Stimulated activated CD4-positive, alpha-beta T cell treated with anti-CD3 and anti-CD28 coated beads, Interleukin-1b, Interleukin-23, amount 100 ng/mL, for 4 hours (primary cell): ENCODE measurements at places on chromosomes 1 and 21.

- no peak for DNase-seq
These were observed 26.2 kb upstream of the TADA1 start for GRCh38 chr1:166902279-166902678.

GRCh38 chr1:4046836-4047461 is 146.9 kb upstream of the C1orf174 start:
- no peak for DNase-seq

DNA sequence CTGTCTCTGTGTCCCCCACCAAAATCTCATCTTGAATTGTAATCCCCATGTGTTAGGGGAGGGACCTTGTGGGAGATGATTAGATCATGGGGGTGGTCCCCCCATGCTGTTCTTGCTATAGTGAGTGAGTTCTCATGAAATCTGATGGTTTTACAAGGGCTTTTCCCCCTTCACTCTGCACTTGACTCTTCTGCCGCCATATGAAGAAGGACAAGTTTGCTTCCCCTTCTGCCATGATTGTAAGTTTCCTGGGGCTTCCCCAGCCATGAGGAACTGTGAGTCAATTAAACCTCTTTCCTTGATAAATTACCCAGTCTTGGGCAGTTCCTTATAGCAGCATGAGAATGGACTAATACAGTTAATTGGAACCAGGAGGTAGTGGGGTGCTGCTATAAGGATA is 137.1 kb upstream of the RAB4A start:
- DNase-seq, result no peak

- DNase-seq, result no peak
These were observed 286.3 kb upstream of the C1orf105 start for GRCh38 chr1:172134087-172134731.

DNA sequence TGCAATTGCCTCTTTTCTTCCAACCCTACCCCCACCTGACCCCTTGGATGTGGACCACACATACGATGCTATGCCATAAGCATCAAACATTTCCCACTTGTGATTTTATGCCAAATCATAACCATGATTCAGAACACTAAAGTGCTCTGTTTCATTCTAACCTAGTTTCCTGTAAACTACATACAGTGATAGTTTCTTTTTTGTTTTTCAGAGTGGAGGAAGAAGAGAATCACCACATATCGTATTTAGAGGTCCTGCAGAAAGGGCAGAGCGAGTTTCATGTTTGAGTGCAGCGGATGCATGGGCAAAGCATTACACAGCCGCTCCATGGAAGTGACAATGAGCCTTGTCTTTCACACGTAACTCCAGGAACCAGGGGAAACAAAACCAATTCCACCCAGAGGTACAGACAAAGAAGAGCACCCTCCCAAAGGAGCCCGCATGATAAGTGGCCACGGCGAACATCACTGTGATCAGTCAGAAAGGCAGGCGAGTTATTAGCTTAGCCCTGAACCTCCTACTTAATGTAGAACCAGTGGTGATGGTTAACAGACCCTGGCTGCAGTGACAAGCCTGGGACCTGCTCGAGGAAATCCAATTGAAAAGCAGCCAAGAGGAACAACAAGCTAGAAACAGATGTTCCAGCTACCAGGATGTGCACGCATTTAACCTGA is 64.0 kb upstream of the ZNF281 start:
- DNase-seq, result no peak

DNA sequence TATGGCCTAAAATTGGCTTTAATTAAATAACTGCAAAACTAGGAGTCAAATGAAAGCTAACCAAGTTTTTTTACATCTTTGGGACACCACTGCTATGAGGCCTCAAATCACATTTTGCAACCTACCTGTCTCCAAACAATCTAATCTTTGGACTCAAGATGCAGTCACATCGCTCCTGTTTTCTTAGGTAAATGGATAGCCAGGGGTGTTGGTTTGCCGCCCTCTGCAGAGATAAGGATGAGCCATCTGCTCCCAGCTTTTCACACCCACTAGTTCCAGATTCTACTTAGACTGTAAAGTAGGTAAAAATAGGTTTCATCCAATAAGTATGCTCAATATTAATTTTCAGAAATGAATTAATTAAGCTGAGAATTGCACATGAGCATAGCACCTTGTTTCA is 456.5 kb downstream of the KIF26B start:
- no peak for DNase-seq

DNA sequence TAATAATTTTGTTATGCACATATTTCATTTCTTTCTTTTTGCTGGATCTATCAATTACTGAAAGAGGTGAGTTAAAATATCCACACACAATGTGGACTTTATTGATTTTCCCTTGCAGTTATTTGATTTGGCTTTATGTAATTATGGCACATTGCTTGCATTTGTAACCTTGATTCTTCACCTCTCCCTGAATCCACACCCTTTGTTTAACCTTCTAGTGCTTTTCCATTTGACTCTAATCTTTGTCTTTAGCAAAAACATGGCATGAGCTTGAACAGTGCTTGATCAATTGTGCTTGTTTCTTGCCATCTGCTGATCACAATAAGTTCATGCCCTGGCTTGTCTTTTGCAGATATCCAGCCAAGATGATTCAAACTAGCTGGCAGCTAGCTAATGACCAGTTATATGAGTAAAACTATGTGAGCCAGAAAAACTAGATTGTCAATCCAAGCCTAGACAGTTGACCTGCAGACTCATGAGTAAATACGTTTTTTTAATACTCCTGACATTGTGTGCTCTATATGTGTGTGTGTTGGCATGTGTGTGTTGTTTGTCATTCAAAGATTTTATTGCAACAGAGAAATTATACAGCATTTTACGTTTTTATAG is 899.2 kb downstream of the NCAM2 start:
- DNase-seq, result no peak

DNA sequence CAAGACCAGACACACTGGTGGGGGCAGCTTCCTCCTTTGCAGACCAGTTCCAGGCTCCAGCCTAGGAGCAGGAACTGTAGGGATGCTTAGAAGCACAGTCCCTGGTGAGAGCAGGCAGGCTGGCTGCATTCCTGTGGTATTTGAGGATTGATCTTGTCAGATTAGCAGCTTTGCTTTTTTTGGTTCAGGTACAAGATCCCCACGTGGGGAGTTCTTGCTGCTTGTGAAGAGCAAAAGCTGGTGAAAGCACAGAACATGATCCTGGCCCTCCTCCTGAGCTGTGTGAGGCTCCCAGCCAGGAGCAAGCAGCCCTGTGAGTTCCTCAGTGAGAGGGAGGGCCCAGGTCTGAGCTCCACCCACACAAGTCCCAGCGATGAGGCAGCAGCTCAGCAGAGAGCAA is 75.3 kb upstream of the ARTN start:
- no peak for DNase-seq

DNA sequence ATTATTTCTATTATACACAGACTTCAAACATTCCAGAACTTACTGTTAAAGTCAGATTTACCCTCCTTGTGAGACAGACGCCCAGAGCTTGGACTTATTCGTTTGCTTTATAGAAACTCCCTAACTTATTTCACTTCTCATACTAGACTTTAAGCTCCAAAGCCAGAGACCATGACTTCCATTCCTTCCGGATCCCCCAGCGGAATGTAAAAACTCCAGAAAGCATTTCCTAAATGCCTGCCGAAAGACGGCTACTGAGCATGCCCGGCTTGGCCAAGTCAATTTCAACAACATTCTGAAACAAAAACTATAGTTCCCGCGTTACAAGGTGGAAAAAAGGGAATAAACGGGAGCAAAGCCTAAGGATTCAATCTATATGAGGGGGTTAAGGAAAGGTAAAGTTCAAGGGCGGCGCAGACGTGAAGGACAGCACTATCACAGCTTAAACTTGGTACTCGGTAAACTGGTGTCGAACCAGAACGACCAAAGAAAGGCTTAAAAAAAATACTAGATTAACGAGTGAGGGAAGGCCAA is 1.1 kb downstream of the USP48 start:
- DNase-seq, result no peak

- peak; percentile 63 for DNase-seq
These were observed 5.6 kb upstream of the FAM131C start for GRCh38 chr1:16078925-16079656.

DNA sequence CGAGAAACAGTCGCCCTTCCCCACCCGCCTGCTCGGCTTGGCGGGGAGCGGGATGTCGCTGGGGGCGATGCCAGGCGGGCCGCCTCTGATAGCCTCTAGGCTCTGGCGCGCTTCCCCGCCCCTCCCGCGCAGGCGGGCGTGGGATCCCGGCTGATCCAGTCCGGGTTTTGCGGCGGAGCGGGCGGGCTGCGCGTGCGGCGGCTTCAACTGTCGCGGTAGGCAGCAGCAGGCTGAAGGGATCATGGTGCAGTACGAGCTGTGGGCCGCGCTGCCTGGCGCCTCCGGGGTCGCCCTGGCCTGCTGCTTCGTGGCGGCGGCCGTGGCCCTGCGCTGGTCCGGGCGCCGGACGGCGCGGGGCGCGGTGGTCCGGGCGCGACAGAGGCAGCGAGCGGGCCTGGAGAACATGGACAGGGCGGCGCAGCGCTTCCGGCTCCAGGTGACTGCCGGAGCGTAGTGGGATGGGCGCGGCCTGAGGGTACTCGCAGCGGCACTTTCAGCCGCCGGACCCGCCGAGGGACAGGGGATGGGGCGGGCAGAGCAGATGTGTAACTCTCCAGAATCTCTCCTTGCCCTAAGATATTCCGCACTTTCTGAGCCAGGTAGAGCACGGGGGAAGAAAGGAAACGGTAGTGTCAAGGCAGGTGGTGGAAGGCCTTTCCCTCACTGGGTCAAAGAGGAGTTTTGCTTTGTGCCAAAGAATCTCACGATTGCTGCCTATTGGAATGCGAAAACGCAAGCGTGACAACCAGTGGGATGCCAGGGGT is at the start of gene FAAH:
TSS of gene FAAH (plus strand) at position 210 of the 764 bp plus-strand sequence. CDS start at position 242, 32 bp downstream.
- peak; percentile 45 for DNase-seq

DNA sequence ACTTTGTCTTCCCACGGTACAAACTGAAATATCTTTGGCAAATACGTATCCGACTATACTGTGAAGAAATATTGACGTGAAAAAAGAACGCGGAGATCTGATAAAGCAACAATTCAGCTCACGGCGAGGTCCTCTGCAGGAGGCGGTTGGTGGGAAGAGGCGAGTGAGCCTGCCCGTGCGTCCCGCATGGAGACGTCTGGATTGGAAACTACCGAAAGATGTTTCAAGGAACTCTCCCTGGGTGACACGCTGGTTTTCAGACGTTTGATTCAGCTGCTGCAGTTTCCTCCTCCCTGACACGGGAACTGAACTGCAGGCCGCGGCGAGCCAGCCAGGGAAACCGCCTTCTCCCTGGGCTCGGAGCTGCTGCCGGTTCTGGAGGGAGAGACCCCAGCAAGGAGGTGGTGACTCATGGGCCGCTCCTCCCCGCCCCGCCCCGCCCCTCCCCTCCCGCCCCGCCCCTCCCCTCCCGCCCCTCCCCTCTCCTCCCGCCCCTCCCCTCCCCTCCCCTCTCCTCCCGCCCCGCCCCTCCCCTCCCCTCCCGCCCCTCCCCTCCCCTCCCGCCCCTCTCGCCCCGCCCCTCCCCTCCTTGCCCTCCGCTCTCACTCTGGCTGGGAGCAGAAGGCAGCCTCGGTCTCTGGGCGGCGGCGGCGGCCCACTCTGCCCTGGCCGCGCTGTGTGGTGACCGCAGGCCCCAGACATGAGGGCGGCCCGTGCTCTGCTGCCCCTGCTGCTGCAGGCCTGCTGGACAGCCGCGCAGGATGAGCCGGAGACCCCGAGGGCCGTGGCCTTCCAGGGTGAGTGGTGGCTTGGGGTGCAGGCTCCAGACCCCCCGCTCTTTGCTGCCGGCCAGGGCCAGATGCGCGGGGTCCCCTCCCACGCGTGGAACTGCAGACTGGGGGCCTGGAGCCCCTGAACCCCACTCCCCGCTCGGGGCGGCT is at the start of gene COL6A1:
TSS of gene COL6A1 (plus strand) at position 620 of the 941 bp plus-strand sequence. CDS start at position 701, 81 bp downstream.
- peak; percentile 43 for DNase-seq

DNA sequence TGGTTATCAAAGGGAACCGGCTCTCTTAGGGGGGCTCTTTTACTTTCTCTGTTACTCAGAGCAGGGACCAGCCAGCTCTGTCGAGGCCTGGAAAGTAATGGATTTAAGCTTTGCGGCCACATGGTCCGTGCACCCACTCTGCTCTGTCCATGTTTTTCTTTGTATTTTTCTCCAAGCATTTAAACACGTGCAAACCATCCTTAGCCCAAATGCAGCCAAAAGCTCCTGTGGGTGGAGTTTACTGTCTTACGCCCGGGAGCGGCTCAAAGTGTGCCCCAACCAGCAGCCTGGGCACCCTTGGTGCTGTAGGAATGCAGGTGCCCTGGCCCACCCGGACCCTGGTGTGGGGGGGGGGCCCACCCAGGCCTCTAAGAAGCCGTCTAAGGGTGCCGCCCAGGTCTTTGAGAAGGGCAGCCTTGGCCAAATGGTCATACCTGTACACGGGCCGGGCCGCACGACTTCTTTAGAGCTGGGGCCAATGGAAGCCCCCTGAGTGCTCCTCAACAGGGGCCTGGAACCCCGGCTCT is 29.2 kb upstream of the POFUT2 start:
- DNase-seq, result no peak

DNA sequence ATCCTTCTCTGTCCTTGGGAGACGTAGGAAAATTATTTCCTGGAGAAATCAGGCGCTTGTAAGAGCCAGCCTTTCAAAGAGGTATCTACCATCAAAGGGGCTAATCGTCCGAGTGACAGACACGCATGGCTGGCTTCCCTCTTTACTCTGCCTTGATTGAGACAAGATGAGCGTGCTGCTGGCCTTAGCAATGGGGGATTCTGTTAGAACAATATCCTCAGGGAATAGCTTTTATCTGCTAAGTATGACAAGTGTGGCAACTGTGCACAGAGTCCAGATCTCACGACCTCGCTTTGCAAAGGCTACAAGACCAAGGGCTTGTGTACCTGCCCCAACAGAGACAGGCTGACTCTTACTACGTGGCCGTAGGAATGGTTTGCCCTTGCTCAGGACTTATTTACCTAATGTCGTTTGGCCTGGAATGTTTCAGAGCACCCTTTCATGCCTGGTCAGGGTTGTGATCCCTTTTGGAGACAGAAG is 417.1 kb downstream of the KIF26B start:
- no peak for DNase-seq
